ENCODE measurements at places on chromosomes 2 and 18.

- peak overlapping the region; percentile 41 for H3K27ac ChIP-seq
- no peak for DNase-seq
- H3K36me3 ChIP-seq = peaks cover 4% of the 10 kb centered on the region
- peaks cover 3% of the 10 kb centered on the region for H3K27me3 ChIP-seq
These were observed 12.8 kb downstream of the SESTD1 start for GRCh38 chr2:179251870-179252269.

DNA sequence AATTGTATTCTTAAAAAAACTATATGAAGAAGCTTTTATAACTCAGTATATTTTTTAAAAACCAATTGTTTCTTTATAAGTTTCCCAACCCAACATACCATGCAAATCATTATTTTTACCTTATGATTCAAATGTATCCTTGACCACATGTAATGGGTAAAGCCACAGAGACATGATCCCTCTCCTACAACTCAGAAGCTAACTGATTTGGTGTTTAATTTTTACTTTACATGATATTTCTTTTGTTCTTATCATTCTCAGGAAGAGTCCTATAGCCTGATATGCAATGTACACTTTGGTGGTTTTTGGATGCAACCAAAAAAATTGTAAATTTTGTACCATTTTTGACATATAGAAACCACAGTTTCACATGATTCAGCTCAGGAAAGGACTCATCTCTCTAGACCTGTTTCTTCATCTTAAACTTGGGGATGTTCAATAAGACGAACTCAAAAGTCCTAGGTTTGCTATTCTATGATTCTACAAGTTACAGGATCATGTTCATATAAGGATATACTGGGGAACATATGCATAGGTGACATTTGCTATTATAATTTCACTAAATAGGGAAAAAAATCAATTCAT, 85.2 kb upstream of the RBBP8 start:
- DNase-seq = no peak
- peaks cover 8% of the 10 kb centered on the region for H3K27me3 ChIP-seq
- no peaks in the 10 kb centered on the region for H3K36me3 ChIP-seq
- H3K4me1 ChIP-seq = peaks cover 2% of the 10 kb centered on the region
- no peak overlapping the region for H3K4me3 ChIP-seq
- H3K27ac ChIP-seq = no peak overlapping the region

GRCh38 chr18:28015671-28016070, 161.3 kb downstream of the CDH2 start:
- no peaks in the 10 kb centered on the region for H3K27me3 ChIP-seq
- H3K4me1 ChIP-seq = no peaks in the 10 kb centered on the region
- no peak overlapping the region for H3K4me3 ChIP-seq
- no peak for DNase-seq

DNA sequence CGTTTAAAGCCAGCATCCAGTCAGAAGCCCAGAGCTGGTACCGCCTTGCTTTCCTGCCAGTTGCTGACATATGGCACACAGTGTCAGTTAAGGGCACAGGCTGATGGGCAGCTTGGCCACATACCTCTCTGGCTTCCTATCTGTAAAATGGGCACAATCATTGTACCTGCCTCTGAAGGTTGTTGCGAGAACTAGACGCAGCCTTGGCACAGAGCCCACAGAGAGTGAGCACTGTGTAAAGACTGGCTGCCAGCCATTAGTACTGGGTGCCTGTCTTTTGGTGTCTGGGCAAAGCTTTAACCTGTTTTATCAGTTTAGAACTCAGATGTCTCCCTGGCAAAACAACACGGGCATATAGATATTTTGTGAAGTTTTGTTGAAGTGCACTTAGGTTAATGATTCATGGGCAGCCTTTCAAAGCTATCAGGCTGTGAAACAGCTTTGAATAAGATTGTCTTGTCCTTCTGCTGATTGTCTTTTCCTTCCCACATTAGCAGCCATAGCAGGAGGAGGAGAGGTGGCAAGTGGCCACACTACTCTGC, 269.5 kb downstream of the NEDD4L start:
- peaks cover 5% of the 10 kb centered on the region for H3K27me3 ChIP-seq
- H3K4me1 ChIP-seq = peaks cover 46% of the 10 kb centered on the region
- H3K4me3 ChIP-seq = no peak overlapping the region
- DNase-seq = no peak
- no peaks in the 10 kb centered on the region for H3K36me3 ChIP-seq
- no peak overlapping the region for H3K27ac ChIP-seq

DNA sequence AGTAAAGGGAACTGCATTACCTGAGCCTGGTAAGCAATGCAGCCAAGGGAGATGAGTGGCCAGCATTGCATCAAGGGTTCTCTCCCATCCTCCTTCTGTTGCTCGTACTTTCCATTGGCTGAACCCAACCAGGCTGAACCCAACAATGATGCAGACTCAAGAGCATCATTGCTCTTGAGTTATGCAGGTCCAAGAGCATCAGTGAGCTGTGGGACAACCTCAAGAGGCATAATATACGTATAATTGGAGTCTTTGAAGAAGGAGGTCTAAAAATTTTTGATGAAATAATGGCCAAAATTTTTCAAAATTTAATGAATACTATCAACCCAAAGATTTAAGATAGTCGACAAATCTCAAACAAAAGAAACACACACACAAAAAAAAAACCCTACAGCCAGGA, 213.0 kb downstream of the RNF152 start:
- no peak for DNase-seq
- no peak overlapping the region for H3K27ac ChIP-seq
- peaks cover 5% of the 10 kb centered on the region for H3K27me3 ChIP-seq
- H3K4me1 ChIP-seq = no peaks in the 10 kb centered on the region

- H3K36me3 ChIP-seq = no peaks in the 10 kb centered on the region
- no peak overlapping the region for H3K4me3 ChIP-seq
- H3K27ac ChIP-seq = no peak overlapping the region
These were observed 7.8 kb downstream of the CDK15 start for GRCh38 chr2:201813996-201814760.

GRCh38 chr18:31100436-31101182, 1.6 kb downstream of the DSC2 start:
- no peaks in the 10 kb centered on the region for H3K36me3 ChIP-seq
- no peaks in the 10 kb centered on the region for H3K4me1 ChIP-seq
- no peak for DNase-seq
- H3K27me3 ChIP-seq = peaks cover 38% of the 10 kb centered on the region

DNA sequence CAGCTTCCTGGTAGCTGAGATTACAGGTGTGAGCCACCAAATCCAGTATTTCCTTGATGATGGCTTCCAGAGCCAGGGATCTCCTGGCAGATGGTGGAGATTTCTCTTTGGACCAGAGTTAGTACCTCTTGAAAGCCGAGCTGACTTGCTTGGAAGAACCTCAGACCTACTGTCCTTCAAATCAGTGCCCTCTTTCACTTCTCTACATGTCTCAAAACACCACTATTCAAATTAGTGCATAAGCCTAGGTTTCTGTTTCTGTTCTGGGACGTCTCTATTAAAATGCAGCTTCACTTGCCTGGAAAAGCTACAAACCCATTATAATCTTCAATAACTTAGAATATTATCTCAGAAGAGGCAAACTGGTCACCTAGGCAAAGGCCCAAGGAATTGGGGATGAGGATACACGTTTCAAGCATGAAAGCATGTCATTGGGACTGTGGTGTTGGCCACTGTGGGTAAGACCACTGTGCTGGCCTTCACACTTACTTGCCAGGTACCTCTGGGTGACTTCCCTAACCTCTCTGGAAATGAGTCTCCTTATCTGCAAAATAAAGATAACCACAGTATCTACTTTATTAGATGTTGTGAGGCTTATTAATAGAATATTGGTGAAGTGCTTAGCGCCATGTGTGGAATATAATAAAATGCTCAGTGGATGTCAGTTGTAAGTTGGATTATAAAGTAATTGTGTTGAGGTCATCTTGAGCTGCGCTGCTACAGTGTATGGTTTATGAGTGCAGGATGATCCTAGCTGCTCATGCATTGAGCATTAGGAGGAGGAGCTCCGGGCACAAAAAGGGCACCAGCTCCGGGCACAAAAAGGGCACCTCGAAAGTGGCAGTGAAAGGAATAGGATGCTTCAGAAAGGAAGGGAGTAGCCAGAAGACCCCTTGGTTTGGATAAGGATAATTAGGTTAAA, 84.5 kb downstream of the DOCK10 start:
- H3K36me3 ChIP-seq = peaks cover 34% of the 10 kb centered on the region
- DNase-seq = no peak
- H3K27ac ChIP-seq = peak overlapping the region; percentile 79
- no peaks in the 10 kb centered on the region for H3K27me3 ChIP-seq
- H3K4me3 ChIP-seq = peak overlapping the region; percentile 25
- H3K4me1 ChIP-seq = peaks cover 81% of the 10 kb centered on the region

GRCh38 chr2:177332026-177332991, 60.3 kb upstream of the AGPS start:
- DNase-seq = peak; percentile 25
- H3K27ac ChIP-seq = no peak overlapping the region
- no peaks in the 10 kb centered on the region for H3K27me3 ChIP-seq
- H3K4me1 ChIP-seq = peaks cover 11% of the 10 kb centered on the region
- no peak overlapping the region for H3K4me3 ChIP-seq

- H3K36me3 ChIP-seq = no peaks in the 10 kb centered on the region
- no peak overlapping the region for H3K4me3 ChIP-seq
- no peaks in the 10 kb centered on the region for H3K27me3 ChIP-seq
- peaks cover 4% of the 10 kb centered on the region for H3K4me1 ChIP-seq
- no peak overlapping the region for H3K27ac ChIP-seq
These were observed 129.3 kb upstream of the HAAO start for GRCh38 chr2:42921721-42922120.

- no peak overlapping the region for H3K27ac ChIP-seq
- H3K4me1 ChIP-seq = peaks cover 9% of the 10 kb centered on the region
- peaks cover 8% of the 10 kb centered on the region for H3K36me3 ChIP-seq
- H3K4me3 ChIP-seq = no peak overlapping the region
- DNase-seq = no peak
- H3K27me3 ChIP-seq = no peaks in the 10 kb centered on the region
These were observed 6.4 kb downstream of the GPR35 start for GRCh38 chr2:240631548-240632305.

DNA sequence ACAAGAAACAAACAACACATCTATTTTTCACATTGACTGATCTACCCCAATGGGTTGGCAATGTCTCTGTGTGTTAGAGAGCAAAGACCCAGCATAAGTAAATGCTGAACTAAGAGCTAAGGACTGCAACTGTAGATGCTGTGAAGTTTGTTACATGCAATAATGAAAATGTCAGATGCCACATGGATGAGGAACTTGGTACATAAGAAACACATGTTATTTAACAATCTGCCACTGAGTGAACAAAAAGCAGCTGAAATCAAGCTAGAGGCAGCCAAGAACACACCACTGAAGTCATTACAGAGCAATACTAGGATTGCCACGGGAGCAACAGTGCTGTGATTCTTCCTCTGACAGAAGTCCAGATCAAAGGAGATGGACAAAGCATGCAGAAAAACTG, 389.4 kb downstream of the CDH2 start:
- no peak overlapping the region for H3K4me3 ChIP-seq
- no peak overlapping the region for H3K27ac ChIP-seq
- H3K4me1 ChIP-seq = no peaks in the 10 kb centered on the region
- no peak for DNase-seq
- no peaks in the 10 kb centered on the region for H3K27me3 ChIP-seq
- H3K36me3 ChIP-seq = no peaks in the 10 kb centered on the region

DNA sequence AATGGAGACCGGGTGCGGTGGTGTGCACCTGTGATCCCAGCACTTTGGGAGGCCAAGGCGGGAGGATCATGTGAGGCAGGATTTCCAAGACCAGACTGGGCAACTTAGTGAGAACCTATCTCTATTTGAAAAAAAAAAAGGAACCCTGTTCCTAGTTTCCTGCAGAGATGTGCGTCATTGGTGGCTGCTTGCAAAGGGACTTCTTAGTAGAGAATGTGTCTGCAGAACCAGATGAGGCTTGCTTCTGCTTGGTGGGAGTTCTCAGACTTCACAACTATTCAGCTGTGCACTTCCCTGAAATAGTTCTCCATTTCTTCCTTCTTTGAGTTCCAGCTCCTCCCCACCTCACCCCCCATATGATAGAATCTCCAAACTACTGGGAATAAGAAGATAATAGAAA, 22.3 kb downstream of the ZCCHC2 start:
- no peak for DNase-seq
- H3K36me3 ChIP-seq = peaks cover 50% of the 10 kb centered on the region
- H3K27ac ChIP-seq = no peak overlapping the region
- peaks cover 1% of the 10 kb centered on the region for H3K4me1 ChIP-seq
- no peak overlapping the region for H3K4me3 ChIP-seq

- no peaks in the 10 kb centered on the region for H3K27me3 ChIP-seq
- H3K36me3 ChIP-seq = no peaks in the 10 kb centered on the region
- DNase-seq = no peak
- peaks cover 2% of the 10 kb centered on the region for H3K4me1 ChIP-seq
These were observed 142.1 kb downstream of the IRS1 start for GRCh38 chr2:226657340-226658053.

Data from activated naive CD8-positive, alpha-beta T cell treated with anti-CD3 and anti-CD28 coated beads, Interleukin-2, amount 50 U/mL, for 24 hours (primary cell).